Pons (tissue), 1 donor: ENCODE measurements at places on chromosomes 16 and 17.

DNA sequence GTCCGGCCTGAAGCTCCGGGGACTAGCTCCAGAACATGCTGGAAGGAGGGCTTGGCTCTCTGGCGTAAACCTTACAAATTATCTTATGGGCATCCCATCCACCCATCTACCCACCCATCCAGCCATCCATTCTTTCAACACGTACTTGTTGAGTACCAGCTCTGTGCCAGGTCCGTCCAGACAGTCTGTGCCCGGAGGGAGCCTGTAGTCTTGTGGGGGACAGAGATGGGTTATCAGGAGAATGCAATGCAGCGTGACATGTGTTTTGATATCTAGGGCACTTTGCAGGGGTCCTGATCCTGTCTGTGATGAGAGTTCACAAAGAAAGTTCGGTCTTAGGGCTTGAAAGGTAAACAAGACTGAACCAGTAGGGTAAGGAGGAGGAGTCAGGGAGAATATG, 4.1 kb upstream of the SLC13A2 start:
- no peak for DNase-seq

DNA sequence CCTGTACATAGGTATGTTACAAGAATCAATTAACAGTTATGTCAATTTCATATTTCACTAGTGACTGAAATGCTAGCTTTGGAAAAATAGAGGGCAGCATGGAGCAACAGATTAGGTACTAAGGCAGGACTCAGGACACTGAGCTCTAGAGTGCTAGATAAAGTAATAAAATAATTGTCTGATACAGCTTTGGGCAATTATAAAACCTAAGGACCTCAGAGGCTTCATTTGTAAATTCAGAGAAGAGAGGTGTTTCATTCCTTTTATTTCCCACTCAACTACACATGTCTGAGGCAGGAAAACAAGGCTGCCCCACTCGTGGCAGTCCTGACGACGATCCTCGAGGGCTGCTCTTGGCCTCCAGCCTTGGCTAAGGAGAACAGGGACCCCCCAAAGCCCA, 81.5 kb downstream of the CA4 start:
- DNase-seq: peak; percentile 76

- no peak for DNase-seq
These were observed at the start of gene CHD9NB for GRCh38 chr16:53052519-53053501. Gene CHD9NB (minus strand): TSS chr16:53052897. CDS start chr16:53044158, 8,739 bp downstream.

DNA sequence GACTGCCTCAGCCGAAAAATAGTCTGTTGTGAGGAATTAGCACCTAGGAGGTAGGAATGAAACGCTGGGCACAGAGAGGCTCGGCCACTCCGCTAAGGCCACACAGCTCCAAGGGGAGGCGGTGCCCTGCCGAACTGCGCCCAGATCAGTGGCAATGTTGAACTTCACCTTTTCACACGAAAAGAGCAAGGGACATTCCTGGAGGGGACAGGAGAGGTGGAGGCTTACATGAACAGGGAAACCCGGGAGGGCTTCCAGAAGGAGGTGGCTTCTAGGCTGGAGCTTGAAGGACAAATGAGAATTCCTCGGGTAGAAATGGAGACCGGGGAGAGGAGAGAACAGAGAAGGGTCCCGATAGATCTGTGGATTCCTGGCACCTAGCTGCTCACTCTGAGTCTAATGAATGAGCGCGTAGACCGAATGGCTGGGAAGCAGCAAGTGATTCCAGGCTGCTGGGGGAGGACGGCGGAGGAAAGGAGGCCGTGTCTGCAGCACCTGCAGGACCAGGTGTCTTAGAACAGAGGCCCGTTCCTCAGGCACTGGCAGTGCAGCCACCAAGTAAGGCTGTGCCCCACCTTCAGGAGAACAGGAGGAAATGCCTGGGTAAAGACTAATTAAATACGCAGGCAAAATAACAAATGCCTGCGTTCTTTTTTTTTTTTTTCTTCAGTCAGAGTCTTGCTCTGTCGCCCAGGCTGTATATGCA, 722 bp upstream of the SLC38A10 start:
- no peak for DNase-seq

- no peak for DNase-seq
These were observed 83.1 kb downstream of the CCDC182 start for GRCh38 chr17:57662041-57662440.

GRCh38 chr16:75389096-75389690, 44.1 kb downstream of the CFDP1 start:
- DNase-seq: no peak

GRCh38 chr17:77549726-77550366, 408.7 kb upstream of the TNRC6C start:
- DNase-seq: no peak

GRCh38 chr16:78324649-78325285, 225.3 kb downstream of the WWOX start:
- peak; percentile 0 for DNase-seq

GRCh38 chr17:44408786-44409185, 19.3 kb upstream of the ITGA2B start:
- DNase-seq: no peak

DNA sequence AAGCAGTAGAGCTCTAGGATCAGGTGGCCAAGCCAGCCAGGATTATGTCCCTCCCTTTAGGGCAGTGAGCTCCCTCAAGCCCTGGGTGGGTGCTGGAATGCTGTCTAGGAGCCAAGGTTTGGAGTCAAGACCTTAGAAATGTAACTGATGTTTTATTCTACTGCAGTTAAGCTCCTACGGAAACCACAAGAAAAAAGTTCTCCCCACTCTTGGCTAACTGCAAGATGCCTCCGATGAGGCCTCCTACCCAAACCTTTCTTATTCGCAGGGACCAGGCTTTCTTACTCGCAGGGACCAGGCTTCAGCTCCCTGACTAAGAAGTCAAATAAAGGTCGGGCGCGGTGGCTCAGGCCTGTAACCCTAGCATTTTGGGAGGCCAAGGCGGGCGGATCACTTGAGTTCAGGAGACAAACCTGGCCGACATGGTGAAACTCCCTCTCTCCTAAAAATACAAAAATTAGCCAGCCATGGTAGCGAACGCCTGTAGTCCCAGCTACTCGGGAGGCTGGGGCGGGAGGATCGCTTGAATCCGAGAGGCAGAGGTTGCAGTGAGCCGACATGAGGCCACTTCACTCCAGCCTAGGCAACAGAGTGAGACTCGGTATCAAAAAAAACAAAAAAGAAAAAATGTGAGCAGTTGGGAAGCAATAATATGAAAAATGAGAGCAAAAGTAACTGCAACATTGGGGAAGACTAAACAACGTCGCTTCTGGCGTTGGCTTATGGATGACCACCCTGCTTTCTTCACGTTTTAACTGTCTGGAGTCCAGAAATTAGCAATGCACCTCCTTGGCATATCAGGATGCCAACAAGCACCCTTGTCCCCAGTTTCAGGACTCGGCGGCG, 31.7 kb upstream of the ARL4D start:
- no peak for DNase-seq

GRCh38 chr16:19696328-19696727, 21.7 kb downstream of the KNOP1 start:
- DNase-seq: no peak

GRCh38 chr17:66485309-66485947, 183.0 kb downstream of the PRKCA start:
- DNase-seq: no peak

DNA sequence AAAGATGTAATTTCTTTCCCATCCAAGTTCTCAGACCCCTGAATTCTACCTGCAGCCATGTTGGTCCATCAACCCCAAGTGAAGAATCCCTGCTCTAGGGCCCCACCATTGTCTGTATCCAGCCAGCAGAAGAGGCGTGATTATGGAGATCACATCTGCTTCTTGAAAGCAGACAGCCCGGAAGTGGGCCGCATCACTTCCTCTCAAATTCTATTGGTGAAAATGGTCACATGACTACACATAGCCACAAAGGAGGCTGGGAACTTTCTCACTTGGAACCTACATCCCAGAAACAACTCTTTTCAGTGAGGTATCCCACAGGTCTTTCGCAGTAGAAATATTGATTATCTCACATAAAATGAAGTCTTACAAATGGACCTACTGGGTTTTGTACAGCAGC, 40.1 kb downstream of the IL4R start:
- no peak for DNase-seq

GRCh38 chr16:48605518-48606110, 4.4 kb downstream of the N4BP1 start:
- no peak for DNase-seq

- DNase-seq: no peak
These were observed 23.0 kb upstream of the SLC38A10 start for GRCh38 chr17:81317961-81318605.

- DNase-seq: no peak
These were observed 17.7 kb downstream of the NUBP1 start for GRCh38 chr16:10761373-10761772.

- peak; percentile 38 for DNase-seq
These were observed 38.3 kb upstream of the SMPD3 start for GRCh38 chr16:68486502-68487202.

DNA sequence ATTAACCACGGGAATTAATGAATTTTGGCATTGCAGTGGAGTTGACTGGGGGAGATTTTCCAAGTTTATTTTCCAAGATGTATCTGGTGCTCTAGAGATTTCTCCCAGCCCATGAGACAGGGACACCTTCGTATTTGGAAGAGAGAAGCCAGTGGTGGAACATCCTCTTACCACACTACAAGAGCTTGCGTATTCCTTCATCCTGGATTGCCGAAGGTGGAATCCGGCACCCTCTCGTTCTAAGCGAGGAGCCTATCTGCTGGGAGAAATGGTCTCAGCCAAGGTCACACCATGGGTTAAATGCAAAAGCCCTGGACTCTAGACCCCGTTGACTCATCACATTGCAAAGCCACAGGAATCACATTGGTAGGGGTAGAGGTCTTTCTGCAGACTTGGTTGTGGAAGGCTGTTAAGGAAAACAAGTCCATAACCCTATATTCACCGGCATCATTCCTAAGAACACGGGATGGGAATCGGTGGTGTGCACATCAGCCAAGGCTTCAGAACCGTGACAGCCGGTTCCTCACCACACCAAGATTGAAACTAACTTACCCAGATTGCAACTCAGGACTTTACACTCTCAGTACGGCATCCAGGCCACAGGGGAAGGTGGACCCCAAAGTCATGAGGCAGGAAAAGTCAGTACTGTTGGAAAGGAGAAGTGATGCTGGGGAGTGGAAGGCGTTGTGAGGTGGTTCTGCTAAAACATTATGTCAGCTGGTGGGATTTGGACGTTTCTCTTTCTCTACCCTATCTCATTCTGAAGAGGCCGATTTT, 259.8 kb downstream of the CPPED1 start:
- peak; percentile 64 for DNase-seq

- no peak for DNase-seq
These were observed 30.6 kb downstream of the MRPS23 start for GRCh38 chr17:57819285-57819684.
